CD4-positive, alpha-beta T cell treated with Interleukin-15 for 4 hours (primary cell): ENCODE measurements at places on chromosomes 11 and 22.

GRCh38 chr11:1598816-1599215 is 722 bp upstream of the KRTAP5-2 start:
- peak; percentile 30 for DNase-seq

DNA sequence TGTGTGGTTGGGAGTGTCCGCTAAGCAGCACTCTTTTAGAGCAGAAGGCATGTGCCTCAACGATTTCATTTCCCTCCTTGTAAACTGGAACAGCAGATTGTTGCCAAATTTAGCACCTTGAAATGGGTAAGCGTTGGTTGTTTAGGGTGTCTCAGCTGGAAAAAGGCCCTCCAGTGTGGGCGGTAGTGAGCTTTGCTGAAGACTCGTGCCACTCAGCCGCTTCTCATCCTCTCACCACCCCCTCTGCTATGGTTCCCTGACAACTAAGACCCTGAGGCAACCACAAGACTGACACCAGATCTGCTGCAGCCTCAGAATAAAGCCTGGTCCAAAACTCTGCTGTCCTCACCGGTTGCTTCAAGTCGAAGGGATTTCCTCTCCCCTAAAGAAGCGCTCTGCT is 9.9 kb upstream of the FERMT3 start:
- DNase-seq, result no peak

GRCh38 chr11:43819926-43820325 is 60.7 kb upstream of the ALKBH3 start:
- no peak for DNase-seq

DNA sequence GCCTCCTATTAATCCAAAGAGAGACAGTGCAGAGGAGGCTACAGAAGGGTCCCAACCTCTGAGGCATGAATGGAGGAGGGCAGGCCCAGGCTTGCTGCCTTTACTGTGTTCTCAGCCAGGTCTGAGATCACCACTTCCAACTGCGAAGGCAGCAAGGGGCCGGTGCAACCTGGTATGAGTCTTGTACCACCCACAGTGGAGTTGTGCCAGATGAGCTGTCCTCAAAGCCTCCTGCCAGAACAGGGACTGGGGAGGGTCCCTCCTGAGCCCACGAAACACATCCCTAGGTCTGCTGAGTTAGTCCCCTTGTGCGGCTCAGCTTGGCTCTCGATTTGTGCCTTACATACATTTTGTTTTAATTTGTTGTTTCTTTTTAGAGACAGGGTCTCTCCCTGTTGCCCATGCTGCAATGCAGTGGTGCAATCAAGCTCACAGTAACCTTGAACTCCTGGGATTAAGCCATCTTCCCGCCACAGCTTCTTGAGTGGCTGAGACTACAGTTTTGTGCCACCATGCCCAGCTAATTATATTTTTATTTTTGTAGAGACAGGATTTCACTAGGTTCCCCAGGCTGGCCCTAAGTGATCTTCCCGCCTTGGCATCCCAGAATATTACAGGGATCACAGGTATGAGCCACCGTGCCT is 9.3 kb downstream of the MIF start:
- no peak for DNase-seq

DNA sequence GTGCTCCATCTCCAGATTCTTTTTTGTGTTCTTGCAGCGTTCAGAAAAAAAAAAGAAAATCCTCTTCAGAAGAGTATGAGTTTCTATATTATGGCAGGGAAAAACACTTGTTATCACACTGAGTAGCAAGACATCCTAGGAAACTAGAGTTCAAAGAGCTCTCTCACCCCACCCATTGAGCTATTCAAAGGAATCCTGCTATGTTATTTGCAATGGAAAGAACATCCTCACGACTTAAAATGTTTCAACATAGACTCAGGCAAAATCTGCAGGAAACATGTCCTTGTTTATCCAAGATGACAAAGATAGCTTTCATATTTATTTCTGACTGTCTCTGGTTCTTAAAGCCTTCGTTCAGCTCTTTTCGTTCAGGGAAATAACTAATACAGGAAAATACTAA is 331.6 kb upstream of the ANO5 start:
- no peak for DNase-seq

DNA sequence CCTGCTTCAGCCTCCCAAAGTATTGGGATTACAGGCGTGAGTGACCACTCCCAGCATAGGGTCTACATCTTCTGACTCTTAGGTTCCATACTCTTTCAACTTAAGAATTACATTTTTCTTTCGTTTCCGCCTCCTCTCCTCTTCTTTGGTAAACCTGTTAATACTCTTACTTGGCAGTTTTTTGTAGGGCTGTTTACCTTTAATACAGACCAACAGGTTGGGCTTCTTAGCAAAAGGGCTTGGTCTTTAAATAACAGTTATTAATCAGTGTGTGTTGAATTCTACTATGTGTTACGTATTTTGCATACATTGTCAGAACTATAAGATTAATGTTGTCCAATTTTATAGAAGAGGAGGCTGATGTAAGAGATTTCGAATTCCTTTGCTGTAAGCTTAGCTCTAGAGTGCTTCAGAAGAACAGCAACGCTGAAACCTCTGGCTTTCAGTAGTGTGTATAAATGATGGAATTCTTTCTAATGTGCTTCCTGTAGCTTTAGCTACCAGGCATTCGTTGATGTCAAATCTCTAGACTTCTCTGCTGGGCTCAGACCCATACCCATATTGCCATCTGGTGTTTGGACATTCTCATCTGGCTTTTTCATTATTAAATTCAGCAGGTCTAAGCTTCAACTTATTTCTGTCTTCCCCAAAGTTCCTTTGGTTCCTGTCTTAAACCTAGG is 3.1 kb downstream of the FDX1 start:
- no peak for DNase-seq

DNA sequence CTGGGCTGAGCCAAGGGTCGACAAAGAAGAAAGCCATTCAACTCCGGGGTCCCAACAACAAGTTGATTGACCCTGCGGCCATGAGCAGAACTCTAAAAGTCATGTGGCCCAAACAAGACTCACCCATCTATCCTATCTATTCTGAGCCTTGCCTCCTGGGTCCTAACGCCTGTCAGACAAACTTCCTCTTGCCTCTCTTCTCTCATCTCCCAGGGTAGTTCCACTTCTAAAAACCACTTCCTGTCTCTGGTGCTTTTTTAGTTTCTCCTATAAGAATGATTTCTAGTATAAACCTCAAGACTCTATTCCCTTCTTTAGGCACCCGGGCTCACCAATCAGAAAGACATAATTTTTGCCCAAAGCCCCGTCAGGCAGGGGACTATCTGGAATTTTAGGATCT is 530.2 kb downstream of the DLG2 start:
- DNase-seq, result no peak

DNA sequence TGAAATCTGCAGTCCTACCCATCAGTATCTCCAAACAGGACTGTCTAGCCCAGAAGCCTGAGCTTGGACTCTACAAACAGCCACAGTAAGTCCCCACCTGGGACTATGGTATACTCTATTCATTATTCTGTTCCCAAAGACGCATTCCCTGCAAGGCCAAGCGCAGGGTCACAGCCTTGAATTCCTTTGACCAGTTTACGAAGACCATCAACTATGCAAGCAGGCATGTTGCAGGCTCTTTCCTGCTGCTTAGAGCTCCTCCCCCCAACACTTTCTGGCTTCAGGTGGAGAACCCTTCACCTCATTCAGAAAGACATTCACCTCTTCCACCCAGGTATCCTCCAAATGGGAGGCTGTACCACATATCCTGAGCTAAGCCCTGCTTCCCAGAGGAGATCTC is 62.5 kb downstream of the TIMP3 start:
- no peak for DNase-seq

DNA sequence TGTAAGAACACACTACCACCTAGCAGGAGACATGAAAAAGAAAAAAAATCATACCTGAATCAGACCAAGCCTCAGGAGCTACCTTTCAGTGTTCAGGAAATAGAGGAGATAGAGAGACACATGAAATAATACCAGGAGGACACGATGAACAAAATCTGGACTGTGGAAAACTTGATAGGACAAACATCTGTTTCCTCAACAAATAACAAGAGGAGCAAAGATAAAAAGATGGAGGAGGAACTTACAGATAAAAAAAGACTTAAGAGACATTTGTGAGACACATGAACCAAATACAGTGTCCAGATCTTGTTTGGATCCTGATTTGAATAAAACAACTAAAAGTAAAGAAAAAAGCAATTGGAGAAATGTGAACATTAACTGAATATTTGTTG is 12.4 kb upstream of the KCNE3 start:
- no peak for DNase-seq

- DNase-seq, result no peak
These were observed 41.6 kb downstream of the PRCP start for GRCh38 chr11:82858556-82859091.

- DNase-seq, result no peak
These were observed 132.9 kb upstream of the ZBED5 start for GRCh38 chr11:10990637-10991193.

GRCh38 chr22:23059284-23059948 is 10.9 kb upstream of the GNAZ start:
- DNase-seq, result no peak

DNA sequence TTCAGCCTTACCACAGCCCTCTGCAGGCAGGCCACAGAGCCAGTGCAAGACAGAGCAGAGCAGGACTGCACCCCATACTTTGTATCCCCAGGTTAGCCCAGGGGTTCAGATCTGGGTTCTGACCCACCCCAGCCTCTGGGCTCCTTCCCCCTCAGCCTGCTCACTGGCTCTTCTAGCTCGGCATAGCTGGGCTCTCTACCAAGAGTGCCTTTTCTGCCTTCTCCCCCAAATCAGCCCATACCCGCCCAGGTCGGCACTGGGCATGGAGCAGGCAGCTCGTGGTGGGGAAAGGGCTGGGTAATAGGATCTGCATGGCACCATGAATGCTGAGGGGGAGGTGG is 8.3 kb downstream of the RELT start:
- DNase-seq, result no peak

DNA sequence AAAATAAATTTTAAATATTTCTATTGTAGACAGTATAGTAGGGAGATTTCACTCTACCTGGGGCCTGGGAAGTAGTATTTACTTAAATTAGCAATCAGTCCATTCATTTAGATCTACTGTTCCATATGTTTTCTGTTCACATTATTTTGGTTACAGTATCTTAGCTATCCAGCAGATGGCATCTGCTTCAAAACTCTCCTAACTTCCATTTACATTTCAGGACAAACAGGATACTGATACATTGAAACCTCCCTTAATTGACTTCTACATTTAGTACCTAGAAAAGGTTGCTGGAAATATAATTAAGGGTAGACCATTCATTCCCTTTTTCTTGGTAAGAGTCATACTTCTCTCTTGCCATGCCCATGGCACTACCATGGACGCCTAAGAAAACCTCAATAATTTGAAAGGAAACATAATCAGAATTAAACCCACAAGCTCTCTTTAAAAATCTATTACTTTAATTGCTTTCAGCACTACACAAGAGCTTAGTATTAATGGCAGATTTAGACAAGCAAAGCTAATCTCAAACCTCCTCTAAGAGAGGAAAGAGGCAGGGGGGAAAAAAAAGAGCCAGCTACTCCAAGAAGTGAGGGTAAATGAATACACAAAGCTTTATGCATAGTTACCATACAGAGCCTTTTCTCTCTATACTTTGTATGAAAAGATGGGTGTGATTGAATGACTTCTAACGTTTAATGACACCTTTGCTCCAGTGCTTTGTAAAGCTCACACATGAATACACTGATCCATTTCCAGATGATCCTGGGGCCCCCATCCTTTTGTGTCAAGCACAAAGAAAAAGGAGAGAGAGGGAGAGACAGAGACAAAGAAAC is 131.2 kb upstream of the MTMR2 start:
- DNase-seq, result peak; percentile 33

GRCh38 chr11:10608584-10608983 is 40.1 kb upstream of the LYVE1 start:
- no peak for DNase-seq

DNA sequence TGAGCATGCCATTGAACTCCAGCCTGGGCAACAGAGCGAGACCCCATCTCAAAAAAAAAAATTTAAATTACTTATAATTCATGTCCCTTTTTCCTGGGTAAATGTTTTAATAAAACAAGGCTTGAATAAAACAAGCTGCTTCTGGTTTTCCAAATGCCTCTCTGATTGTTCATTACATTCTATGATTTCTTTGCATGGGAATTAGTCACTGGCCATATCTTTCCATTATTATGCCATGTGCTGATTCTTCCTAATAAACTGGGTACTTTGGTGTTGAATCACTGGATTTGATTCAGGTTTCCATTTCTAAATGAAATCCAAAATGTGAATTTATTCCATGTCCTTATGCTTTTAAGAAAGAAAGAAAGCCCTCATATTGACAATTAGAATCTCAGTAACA is 42.6 kb downstream of the ZNF215 start:
- DNase-seq, result no peak

DNA sequence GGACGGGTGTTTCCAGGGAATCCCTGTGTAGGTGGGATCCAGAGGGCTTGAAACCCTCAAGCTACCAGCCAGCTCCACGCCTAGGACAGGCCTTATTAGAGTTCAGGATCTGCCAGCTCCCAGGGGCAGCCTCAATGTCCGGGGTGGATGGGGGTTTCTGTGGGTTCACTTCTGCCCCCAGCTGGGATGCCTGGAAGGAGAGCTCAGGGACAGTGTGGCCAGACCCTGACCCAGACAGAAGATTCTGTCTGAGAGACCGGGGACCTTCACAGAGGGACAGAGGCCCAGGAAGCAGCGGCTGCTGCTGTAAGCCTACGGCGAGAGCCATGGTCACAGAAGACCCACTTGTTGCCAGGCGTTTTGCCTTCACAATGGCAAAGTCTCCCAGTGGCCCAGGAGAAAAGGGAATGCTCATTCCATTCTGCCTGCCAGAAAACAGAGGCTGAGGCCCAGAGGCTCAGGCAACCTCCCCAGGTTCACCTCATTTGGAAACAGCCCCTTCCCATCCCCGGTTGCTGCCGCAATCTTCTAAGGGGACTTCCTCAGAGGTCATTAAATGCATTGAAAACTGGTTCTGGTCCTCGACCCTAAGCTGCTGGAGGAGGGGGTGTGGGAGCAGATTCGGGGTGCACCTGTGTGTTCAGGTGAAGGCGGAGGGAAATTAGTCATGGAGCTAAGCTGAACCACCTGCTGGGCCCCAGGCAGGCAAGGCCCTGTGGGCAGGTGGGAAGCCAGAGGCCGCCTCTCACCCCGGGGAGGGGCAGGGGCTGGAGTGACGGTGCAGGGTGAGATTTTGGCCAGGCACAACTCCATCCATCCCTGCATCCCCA is 4.9 kb upstream of the KRTAP5-6 start:
- DNase-seq, result no peak

- DNase-seq, result no peak
These were observed 115.0 kb downstream of the GGTLC2 start for GRCh38 chr22:22759371-22759770.

DNA sequence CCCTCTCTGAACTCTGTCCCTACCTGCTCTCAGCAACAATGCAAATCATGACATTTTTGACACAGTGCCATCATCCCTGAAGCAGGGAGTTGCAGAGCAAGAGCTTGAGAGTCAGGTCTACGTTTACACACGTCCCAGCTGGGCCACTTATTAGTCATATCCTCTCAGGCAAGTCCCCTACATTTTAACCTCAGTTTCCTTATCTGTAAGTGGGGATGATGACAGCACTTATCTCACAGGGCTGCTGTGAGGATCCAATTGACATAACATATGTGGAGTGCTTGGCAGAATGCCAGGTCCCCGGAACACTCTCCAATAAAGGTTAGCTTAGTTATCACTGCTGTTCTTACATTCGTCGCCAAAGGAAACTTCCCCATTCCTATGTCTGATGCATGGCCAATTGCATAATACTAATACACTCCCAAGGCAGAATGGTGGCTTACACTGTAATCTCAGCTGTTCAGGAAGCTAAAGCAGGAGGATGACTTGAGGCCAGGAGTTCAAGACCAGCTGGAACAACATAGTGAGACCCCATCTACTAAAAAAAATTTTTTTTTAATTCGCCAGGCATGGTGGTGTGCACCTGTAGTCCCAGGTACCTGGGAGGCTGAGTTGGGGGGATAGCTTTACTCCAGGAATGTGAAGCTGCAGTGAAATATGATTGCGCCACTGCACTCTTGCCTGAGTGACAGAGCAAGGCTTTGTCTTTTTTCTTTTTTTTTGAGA is 16.6 kb downstream of the ASCC2 start:
- DNase-seq, result no peak
